ENCODE measurements at places on chromosomes 13 and 19.

DNA sequence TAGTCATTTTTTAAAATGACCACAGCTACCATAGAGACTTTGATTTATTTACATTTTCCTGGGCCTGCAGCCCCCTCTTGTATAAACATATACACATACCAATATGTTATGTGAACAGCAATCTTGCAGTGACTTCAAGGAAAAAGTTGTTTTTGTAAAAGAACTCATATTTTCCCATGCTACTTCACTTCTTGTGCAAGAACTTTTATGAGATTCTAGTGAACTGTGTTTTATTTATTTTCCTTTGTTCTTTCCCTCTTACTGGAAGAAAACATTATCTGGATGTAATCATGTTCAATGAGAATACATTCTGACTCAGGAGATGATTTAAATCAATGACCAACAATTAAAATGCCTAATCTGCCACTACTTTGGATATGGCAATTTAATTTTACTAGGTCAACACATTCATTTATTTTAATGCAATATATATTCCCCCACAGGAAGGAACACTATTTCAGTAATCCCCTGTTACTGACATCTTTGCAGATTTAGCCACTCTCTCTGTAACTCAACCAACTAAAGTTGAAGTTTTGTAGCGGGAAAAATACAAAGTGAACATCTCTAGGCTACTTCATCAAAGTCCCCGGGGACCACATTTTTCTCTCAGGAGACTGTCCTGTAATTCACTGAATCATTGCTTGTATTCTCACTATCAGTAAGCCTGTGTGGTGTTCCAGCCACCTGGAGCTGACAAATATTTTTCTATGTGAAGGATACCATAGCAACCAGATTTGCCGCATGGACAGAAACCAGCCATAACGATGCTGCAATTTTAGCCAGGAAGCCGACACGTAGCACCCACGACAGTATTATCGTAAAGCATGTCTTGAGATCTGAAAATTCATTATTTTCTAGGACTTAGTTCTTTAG, 90.5 kb downstream of the STARD13 start:
- DNase-seq, result no peak

DNA sequence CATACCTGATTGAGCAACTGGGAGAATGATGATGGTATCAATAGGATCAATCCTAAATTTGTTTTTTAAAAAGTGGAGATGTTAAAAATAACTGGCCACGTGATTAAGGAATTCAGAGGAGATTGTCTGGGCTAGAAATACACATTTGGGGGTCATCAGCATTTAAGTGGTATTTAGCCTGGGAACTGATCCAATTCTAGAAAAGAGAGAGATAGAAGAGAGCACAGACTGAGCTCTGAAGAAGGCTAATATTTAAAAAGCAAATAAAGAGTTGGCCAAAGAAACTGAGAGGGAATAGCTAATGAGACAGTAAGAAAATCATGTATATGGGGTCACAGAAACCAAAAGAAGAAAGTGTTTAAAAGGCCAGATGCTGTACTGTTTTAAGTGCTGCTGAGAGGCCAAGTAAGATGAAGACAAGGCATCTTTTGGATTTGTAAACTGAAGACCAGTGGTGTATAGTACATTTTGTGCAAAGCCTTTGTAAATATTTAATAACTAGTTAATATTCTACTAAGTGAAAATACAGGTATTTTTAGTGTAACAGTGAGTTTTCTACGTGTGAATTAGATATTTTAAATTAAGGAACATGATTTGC, 40.2 kb downstream of the UBL3 start:
- DNase-seq, result no peak

GRCh38 chr13:105048677-105049076, 1486.8 kb downstream of the EFNB2 start:
- no peak for DNase-seq

- DNase-seq, result no peak
Observed at GRCh38 chr13:94859811-94860210, 147.5 kb upstream of the SOX21 start.

DNA sequence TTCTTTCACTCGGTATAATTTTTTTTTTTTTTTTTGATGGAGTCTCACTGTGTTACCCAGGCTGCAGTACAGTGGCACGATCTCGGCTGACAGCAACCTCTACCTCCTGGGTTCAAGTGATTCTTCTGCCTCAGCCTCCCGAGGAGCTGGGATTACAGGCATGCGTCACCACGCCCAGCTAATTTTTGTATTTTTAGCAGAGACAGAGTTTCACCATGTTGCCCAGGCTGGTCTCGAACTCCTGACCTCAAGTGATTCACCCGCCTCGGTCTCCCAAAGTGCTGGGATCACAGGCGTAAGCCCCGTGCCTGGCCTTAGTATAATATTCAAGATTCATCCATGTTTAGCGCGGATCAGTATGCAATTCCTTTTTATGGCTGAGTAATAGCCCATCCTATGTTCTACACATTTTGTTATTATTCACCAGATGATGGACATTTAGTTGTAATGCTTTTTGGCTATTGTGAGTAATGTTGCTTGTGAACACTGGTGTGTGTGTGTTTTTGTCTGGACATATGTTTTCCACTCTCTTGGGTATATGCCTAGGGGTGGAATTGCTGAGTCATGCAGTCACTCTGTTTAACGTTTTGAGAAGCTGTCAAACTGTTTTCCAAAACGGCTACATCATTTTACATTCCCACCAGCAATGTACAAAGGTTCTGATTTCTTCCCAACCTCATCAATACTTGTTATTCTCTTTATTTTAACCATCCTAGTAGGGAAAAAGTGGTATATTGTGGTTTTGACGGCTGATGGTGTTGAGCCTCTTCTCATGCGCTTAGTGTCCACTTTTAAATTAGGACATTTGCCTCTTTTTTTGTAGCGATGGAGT, 22.9 kb downstream of the PLEKHF1 start:
- no peak for DNase-seq

DNA sequence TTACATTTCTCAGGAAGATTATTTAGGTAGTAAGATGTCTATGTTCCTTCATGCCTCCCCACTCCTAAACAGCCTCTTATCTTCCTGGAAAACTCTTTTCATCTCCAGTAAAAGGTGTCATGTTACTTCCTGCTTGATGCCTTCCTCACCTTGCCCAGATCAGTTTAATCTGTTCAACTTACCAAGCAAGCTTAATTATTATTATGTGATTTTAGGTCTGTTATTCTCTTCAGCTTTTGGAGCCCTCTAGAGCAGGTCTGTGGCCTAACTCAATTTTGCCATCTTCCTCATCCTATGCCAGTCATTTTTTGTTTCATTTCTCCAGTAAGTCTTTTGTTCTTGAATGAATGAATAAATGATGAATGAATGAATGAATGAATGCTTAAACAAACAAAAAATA, 528.4 kb downstream of the DCT start:
- DNase-seq, result no peak

- DNase-seq, result no peak
Observed at GRCh38 chr19:313169-313987, 22.2 kb upstream of the PLPP2 start.

- no peak for DNase-seq
Observed at GRCh38 chr13:37070145-37070695, 10.7 kb upstream of the SUPT20H start.

DNA sequence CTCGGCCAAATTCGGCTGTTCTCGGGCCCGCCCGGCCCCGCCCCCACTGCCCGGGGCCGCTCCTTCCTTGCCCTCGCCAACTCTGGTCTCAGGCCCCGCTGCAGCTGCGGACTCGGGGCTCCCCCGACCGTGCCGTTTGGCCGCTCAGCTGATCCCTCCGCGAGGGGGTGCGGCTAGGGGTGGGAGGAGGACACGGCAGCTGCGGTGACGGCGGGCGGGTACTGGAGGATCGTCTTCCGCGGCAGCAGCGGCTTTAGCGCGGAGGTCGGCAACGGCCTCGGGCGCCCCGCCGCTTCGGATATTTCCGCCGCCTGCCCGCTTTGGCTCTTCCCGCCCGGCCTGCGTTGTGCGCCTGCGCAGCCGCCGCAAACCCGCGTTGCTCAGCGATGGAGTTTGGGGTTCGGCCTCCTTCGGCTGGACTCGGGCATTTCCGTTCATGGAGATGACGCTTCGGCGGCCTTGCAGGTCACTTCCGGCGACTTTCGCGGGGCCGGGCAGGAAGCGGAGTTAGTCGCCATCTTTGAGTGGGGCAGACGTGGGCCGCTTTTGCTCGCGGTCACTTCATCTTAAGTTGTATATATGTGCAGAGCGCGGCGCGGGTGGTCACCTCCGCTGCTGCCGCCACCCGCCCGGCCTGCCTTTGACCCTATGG, 338 bp upstream of the UBE2M start:
- DNase-seq, result peak; percentile 97

GRCh38 chr13:79486433-79487188, 5.7 kb downstream of the NDFIP2 start:
- no peak for DNase-seq

- DNase-seq, result no peak
Observed at GRCh38 chr13:80515296-80515695, 174.4 kb upstream of the SPRY2 start.

- no peak for DNase-seq
Observed at GRCh38 chr13:85148009-85148408, 651.2 kb downstream of the SLITRK6 start.

DNA sequence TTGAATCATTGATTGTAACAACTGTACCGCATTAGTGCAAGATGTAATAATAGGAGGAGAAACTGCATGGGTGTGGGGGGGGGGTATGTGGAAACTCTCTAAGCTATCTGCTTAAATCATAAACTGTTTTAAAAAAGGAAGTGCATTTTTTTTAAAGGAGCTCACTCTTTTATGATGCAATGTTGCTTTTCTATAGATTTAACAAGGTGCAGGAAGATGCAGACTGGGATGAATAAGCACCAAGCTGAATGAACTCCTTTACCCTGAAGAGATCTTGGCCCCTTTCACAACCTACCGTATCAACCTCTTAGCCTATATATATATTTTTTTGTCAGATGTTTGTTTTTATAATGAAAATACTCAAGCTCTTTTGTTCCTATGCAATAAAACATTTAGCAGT, 95.9 kb downstream of the AKAP11 start:
- DNase-seq, result no peak

GRCh38 chr13:71721104-71721503, 145.9 kb downstream of the DACH1 start:
- DNase-seq, result no peak

DNA sequence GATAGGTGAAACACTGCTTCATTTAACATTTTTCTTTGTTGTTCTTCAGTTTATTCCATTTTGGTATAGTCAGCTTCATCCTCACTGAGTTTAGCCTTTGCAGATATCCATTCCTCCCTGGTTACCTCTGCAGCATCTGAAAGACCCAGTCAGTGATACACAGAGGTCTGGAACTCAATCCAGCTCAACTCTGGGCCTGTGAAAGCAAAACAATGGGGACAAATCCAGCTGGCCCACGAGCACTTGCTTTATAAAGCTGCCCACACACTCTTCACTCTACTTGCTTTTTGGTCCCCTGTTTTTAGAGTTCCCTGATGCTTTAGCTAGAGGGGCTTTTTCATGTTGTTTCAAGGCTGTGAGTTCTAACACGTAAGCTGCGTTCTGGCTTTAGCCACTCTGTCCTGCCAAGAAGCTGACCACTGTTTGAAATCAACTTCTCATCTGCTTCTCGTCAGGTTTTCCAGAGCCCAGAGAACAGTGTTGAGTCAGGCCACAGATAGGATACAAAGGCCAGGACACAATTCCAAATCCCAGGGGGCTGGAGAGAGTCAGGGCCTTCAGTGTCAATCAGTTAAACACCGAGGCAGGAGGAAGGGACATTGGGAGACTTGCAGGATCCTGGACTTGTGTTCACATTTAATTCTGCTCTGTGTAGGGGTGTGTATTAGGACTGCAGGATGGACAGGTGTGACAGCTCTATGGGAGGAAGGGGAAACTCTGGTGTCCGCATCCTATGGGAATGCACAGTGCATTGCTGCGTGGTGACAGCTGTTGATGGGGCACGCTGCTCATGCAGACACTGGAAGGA, 83.5 kb upstream of the RNF113B start:
- DNase-seq, result no peak

GRCh38 chr13:45100573-45101262, 19.6 kb upstream of the GTF2F2 start:
- DNase-seq, result no peak

GRCh38 chr19:4051175-4052101, 15.3 kb downstream of the ZBTB7A start:
- DNase-seq, result no peak

- DNase-seq, result no peak
Observed at GRCh38 chr19:51531349-51532315, at the start of gene SIGLEC6. SIGLEC6 (minus strand) TSS chr19:51531670; CDS start chr19:51531648, 22 bp downstream.

- no peak for DNase-seq
Observed at GRCh38 chr19:6580313-6580712, 10.6 kb downstream of the CD70 start.

DNA sequence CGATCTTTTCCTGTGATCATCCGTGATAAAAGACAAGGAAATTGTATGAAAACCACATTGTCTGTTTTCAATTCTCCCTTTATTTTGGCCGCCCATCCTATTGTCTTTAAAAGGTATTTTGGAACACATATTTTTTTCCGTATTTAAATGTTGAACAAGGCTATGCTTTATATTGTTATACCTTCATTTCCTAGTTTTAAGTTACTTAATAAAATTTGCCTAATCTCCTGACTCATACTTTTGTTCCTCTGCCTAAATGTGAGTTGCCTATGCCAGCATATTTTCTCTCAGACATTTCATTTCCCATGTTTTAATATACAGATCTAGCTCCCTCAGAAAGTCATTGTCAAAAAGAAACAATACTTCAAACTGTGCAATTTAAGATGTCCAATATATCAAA, 104.2 kb downstream of the SLITRK6 start:
- no peak for DNase-seq

GRCh38 chr13:21745307-21745706, 74.4 kb downstream of the FGF9 start:
- no peak for DNase-seq

DNA sequence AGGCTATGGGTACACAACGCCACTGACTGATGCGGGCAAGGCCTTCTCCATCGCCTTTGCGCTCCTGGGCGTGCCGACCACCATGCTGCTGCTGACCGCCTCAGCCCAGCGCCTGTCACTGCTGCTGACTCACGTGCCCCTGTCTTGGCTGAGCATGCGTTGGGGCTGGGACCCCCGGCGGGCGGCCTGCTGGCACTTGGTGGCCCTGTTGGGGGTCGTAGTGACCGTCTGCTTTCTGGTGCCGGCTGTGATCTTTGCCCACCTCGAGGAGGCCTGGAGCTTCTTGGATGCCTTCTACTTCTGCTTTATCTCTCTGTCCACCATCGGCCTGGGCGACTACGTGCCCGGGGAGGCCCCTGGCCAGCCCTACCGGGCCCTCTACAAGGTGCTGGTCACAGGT, 6.9 kb downstream of the KCNK6 start:
- DNase-seq, result no peak

GRCh38 chr19:47376589-47377144, 27.6 kb downstream of the DHX34 start:
- DNase-seq, result no peak

All from stimulated activated CD4-positive, alpha-beta T cell treated with anti-CD3 and anti-CD28 coated beads, TNF-alpha, amount 100 ng/mL, for 4 hours (primary cell).